ENCODE measurements at places on chromosomes 4 and X. TPM values are rescaled to one million over a fixed set of nuclear protein-coding genes. Genes with fewer than 3 reads are reported as not detected.

GRCh38 chrX:53637479-53637878 lies 49.0 kb downstream of the HUWE1 start:
- H3K4me3 ChIP-seq = no peak overlapping the region
- H3K4me1 ChIP-seq = no peaks in the 10 kb centered on the region
- H3K27me3 ChIP-seq = peaks cover 2% of the 10 kb centered on the region
- DNase-seq = no peak
- H3K27ac ChIP-seq = no peak overlapping the region
- peaks cover 31% of the 10 kb centered on the region for H3K36me3 ChIP-seq

DNA sequence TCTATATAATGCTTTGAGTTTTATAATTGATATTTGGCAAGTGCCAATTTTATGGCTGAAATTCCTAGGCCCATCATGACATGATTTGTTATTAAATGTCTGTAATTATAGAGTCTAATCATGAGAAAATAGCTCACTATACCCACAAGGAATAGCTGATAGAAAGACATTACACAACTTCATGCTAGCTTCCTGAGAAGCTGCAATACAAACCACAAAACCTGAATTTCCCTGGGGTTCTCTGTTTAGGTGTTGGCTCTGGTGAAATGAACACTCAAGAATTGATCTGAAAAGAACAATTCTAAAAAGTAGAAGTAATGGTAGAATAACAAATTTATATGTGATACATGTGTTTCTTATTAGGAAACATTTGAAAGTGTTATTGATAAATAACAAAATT lies 169.6 kb downstream of the GASK1B start:
- no peak overlapping the region for H3K4me3 ChIP-seq
- no peaks in the 10 kb centered on the region for H3K4me1 ChIP-seq
- no peak overlapping the region for H3K27ac ChIP-seq
- no peaks in the 10 kb centered on the region for H3K27me3 ChIP-seq
- no peak for DNase-seq
- no peaks in the 10 kb centered on the region for H3K36me3 ChIP-seq

Gene CLIC2
- total RNA-seq = 0.70 TPM

Gene PHEX
- 0.07 TPM for total RNA-seq

Gene TASL
- 0.44 TPM for total RNA-seq

DNA sequence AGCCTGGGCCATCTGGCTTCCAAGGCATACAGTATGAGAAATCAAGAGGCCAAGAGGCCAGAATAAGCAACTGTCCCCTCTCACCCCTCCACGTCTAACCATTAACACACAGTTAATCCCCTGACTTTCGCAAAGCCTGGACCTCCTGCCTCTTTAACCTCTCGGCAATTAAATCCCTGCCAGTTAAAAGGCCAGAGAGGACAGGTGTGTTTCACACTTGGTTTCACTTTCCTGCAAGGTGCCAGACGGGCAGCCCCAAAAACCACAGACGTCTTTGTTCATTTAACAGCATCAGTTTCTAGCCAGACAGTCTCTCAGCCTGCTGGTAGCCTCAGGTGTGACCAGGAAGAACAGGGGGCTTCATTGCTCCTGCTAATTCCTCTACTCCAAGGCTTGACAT lies 91.1 kb upstream of the KIT start:
- DNase-seq = no peak
- H3K27me3 ChIP-seq = no peaks in the 10 kb centered on the region
- H3K4me3 ChIP-seq = no peak overlapping the region
- no peaks in the 10 kb centered on the region for H3K36me3 ChIP-seq
